ENCODE measurements at places on chromosomes 1 and 21.

DNA sequence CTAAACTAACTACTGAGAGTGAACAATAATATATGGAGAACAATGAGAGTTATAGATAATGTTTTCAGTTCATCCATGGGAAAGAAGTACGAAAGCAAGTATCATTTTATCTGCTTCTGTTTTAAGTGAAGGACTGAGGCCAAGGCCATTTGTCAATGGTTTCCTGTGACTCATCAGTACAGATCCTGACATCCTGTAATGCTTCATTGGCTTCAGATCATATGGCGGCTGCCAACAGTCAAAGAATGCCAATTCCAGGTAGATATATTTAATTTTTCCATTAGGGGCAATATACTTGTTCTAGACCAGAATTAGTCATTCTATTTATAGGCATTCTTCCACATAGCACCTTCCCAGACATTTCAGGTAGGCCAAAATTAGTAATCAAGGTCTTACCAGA, 97.3 kb downstream of the USH2A start:
- no peak for DNase-seq

- DNase-seq = peak; percentile 24
Observed at GRCh38 chr1:199113265-199113869, 474.5 kb downstream of the PTPRC start.

GRCh38 chr1:47230692-47231300, 1.2 kb downstream of the TAL1 start:
- no peak for DNase-seq

- DNase-seq = no peak
Observed at GRCh38 chr1:155004352-155005075, 1.9 kb downstream of the ZBTB7B start.

DNA sequence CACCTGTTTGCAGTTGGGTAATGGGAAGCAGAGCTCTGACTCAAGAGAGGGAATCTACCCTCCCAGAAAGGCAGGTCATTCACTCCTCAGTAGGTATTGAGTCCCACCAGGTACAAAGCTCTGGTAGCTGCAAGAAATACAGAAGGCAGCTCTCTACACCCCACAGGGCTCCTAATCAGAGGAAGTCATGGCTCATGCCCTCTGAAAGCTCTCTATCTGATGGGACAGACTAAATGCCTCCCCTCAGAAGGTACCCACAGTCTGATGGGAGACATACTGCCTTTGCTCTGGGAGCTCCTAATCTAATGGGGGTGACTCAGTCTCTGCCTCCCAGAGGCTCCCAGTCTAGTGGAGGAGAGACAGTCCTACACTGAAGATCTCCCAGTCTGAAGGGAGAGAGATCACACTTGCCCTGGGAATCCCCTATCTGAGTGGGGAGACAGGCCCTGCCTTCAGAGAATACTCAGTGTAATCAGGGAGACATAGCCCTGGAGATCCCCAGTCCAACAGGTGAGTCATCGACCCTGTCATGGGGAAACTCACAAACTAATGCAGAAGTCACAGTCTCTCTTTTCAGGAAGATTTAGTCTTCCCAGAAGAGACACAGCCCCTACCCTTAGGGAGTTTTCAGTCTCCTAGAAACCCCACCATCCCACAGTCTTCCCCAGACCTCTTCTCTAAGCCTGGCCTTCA, 23.7 kb downstream of the CAMK1G start:
- DNase-seq = no peak

DNA sequence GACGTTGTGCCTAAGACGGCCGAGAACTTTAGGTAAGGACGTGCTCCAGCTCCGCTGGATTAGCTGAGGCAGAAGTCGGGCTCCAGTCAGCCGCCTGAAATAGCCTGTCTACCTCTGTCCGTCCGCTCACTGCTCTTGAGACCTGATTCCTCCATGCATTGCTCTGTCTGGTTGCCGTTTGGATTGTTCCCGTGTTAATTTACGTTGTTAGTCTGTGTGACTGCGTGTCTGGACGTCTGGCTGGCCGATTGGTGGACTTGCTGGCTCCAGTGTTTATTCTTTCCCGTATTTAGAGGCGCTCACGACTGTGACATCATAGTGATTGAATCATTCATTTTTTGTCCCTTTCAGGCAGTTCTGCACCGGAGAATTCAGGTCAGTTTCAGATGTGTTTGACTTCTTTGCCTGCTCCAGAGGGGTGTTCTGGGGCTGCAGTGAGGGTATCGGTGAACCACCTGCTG, 684 bp downstream of the PPIH start:
- no peak for DNase-seq

GRCh38 chr1:26346274-26347033, 7.5 kb downstream of the CRYBG2 start:
- no peak for DNase-seq

- DNase-seq = no peak
Observed at GRCh38 chr1:118828038-118828437, 160.1 kb downstream of the TBX15 start.

- no peak for DNase-seq
Observed at GRCh38 chr1:45973121-45973520, 159.3 kb downstream of the PIK3R3 start.

GRCh38 chr1:18155881-18156385, 48.3 kb downstream of the IGSF21 start:
- DNase-seq = no peak

GRCh38 chr1:220700556-220701179, 10.5 kb downstream of the C1orf115 start:
- no peak for DNase-seq

GRCh38 chr1:98887507-98887906, 117.2 kb downstream of the PLPPR5 start:
- no peak for DNase-seq

DNA sequence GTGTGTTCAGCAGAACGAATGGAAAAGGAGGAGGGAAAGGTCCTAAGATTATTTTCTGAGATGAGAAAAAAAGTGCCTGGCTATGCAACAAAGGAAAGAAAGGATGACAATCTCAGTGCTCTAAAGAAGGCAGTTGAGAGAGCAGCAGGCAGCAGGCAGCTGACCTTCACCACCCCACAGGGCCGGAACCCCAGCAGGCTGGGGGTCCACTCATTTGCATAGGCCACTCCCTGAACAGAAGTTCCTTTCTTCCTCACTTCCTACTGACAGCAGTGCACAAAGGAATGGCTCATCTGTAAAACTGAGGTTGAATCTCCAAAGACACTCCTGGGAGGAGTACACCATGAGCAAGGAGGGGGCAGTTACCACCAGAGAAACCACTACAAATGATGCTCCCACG, 41.4 kb upstream of the TNR start:
- no peak for DNase-seq

DNA sequence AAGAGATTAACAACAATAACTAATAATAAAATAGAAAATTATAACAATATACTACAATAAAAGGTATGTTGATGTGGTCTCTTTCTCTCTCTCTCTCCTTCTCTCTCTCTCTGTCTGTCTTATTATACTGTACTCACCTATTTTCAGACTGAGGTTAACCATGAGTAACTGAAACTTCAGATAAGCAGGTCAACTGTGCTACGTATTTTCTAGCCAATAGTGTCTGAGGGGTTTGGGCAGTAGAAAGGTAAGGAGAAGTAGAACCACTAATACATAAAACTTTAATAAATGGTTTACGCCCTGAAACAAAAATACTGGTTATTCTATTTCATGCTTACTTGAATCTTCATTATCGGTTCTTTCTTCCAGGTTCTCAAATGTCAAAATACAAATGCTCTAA, 71.0 kb upstream of the LRRC53 start:
- no peak for DNase-seq

GRCh38 chr1:94778808-94779207, 41.3 kb upstream of the SLC44A3 start:
- no peak for DNase-seq

DNA sequence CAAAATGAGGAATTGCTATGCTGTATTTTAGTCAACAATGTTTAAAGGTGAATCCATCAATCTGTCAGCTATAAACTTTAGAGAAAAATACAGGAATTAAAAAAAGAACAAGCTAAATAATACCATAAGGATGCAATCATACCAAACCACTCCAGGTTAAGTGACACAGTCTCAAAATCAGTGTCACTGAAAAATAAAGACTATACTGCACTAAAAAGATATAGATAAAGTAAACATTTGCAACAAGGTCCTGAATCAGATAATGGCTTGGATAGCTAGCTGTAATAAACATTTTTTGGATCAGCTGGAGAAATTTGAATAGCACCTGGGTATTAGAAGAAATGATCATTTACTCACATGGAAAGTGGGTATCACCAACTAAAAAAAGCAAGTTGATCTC, 7.8 kb downstream of the GPBP1L1 start:
- no peak for DNase-seq

GRCh38 chr1:92291372-92291999, 7.3 kb downstream of the GLMN start:
- DNase-seq = no peak

- DNase-seq = no peak
Observed at GRCh38 chr1:208218237-208219097, 25.7 kb downstream of the PLXNA2 start.

- DNase-seq = no peak
Observed at GRCh38 chr21:35819134-35819533, 241.2 kb downstream of the SETD4 start.
